GM23248 (cell line): ENCODE measurements at places on chromosomes 7 and 10. TPM values are rescaled to one million over a fixed set of nuclear protein-coding genes. Genes with fewer than 3 reads are reported as not detected.

Gene KCNMA1
- 14.2 and 18.6 TPM in 2 replicates for total RNA-seq

DNA sequence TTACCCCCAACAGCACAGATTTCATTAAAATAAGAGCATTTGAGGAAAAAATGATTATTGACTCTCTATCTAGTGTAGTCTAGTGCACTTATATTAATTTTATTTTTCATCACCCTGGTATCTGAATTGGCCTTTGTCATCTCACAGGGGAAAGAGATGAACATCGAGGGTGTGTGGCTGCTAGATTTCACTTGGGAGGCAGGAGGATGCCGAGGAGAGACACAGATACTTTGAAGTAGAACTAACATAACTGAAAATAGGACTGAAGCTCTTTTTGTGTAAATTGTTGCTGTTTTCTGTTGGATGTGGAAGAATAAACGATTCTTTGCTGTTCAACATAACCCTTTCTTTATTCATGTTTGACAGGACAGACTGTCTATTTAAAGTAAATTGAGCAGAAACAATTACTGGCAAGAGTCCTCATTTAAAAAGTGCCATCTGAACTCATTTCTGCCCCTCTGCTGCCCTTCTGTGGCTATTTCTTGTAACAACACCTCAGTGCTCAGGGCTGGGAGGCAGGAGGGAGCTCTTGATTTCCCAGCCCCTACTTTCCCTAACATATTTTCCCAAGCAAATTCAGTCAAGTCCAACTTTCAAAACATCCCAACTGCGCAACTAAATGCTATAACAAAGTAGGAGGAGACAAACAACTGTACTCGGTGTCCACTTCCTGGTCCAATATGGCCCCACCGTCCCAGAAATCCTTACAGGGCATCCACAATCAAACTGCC, 15.6 kb downstream of the LYZL1 start:
- H3K4me1 ChIP-seq = no peaks in the 10 kb centered on the region
- H3K4me3 ChIP-seq = no peak overlapping the region
- no peaks in the 10 kb centered on the region for H3K36me3 ChIP-seq
- peak; percentile 78 for DNase-seq

DNA sequence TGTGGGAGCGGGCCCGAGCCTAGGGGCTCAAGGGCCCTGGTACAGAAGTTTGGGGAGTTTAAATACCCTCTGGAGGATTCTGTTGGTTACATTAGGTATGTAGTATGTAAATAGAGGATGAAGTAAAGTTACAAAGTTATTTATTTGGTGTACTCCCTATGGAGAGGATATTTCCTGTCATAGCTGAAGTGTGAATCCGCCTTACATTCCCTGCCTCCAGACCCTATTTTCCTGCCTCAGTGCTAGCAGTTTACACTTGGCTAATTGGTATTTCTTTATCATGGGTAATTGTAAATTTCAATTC, 60.6 kb upstream of the KLF14 start:
- no peaks in the 10 kb centered on the region for H3K36me3 ChIP-seq
- no peaks in the 10 kb centered on the region; the same call in none of the 2 replicates for H3K4me1 ChIP-seq
- H3K27ac ChIP-seq = peak overlapping the region; percentile 79
- no peaks in the 10 kb centered on the region for H3K27me3 ChIP-seq
- peak overlapping the region; percentile 70 for H3K4me3 ChIP-seq

DNA sequence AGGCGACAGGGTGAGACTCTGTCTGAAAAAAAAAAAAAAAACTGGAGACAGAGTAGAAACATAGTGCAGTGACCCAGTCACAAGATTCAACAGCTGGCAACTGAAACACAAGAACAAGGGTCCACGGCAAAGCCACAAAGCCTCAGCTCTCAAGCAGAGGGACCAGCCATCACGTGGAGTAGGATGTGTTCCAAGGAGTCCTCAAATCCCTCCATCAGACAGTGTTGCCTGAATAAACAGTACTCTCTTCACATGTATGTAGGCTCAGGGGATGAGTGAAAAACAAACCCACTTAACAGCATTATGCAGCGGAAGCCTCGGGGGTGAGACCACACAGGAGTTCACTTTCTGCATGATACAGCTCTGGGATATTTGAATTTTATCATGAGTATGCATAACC, 62.0 kb downstream of the SLIT1 start:
- H3K4me3 ChIP-seq = no peak overlapping the region
- H3K27me3 ChIP-seq = peaks cover 72% of the 10 kb centered on the region
- H3K4me1 ChIP-seq = no peaks in the 10 kb centered on the region
- DNase-seq = no peak
- no peaks in the 10 kb centered on the region for H3K36me3 ChIP-seq
